Right ventricle myocardium inferior (tissue), 1 donor: ENCODE measurements at places on chromosomes 4 and X. TPM values are rescaled to one million over a fixed set of nuclear protein-coding genes. Genes with fewer than 3 reads are reported as not detected.

DNA sequence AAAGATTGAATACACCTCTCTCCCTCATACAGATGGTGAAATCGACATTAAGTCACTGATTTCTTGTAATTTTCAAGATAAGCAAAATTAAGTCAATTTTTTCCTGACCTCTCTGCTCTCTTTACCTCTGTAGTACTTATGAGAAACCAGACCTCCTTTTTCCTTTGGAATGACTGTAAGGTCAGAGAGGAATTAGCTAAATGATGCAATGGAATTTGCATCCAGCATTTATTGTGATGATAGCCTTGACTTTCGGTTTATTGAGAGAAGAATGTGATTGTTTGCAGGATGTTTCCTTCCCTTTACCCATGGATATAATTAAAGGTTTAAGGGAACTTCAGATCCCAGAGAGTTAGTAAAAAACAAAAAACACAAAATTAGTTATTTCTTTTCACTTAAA is 22.4 kb downstream of the STK26 start:
- DNase-seq, result no peak

GRCh38 chrX:107766470-107767150 is 9.0 kb downstream of the TSC22D3 start:
- DNase-seq, result peak; percentile 78

GRCh38 chr4:7651461-7651921 is 216.8 kb upstream of the PSAPL1 start:
- no peak for DNase-seq

- no peak for DNase-seq
These were observed 169.5 kb downstream of the ARHGAP10 start for GRCh38 chr4:147901388-147901787.

DNA sequence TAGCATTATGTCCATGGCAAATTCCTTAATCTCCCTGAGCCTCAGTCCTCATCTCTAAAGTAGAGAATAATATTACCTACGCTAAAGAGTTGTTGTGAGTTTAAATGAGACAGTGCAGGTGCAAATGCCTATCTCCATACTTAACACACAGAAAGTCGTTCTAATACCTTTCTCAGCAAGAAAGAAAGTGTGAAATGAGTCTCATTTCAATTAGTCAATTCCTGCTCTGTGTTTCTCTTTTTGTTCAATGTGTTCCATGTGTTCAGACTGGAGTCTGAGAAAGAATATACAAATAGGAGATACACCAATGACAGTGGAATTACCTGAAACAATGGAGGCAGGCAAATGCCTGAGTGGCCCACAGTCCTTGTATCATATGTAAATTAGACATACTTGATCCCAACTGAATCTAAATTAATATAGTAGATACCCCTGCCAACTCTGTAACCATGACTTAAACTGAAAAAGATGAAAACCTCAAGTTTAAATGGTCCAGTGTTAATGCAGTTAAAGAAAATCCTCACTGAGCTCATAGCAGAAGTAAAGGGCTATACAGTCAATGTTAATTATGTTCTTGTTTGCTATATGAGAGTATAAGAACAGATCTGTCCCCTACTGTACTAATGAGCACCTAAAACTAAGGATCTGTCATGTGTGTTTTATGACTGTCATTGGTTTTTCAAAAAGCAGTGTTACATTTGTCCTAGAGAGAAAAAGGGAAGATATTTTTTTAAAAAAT is 68.2 kb downstream of the GPC3 start:
- no peak for DNase-seq

GRCh38 chr4:105345358-105345757 is 128.5 kb downstream of the PPA2 start:
- DNase-seq, result no peak

- DNase-seq, result peak; percentile 81
These were observed 877 bp upstream of the SLC16A2 start for GRCh38 chrX:74420196-74421035.

DNA sequence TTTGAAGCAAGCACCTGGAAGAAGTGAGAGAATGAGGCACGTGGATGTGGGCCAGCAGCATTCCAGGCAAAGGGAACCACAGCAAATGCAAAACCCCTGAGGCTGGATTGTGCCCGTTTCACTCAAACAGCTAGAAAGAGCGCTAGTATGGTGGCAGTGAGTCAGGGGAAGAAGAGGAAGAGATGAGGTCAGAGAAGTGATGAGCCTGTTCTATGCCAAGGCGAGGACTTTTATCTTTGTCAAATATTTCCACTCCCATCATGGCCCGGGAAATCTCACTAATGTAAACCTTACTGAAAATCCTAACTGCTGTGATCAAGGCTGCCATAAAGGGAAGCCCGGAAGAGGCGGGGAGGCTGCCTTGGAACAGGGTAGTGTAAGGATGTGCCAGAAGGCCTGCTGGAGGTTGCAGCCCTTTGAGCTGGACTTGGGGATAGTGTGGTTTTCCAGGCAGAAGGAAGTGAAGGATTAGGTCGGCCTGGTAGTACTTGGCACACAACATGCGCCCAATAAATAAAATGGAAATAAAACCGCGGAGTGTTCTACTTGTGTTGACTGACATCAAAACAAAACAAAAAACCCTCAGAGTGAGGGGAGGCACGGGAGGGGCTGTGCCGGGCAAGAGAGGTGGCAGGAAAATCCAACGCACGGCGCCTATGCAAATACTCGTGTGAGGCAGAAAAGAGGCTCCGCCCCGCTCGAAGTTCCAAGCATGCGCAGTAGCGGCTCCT is 1.2 kb upstream of the CDK16 start:
- DNase-seq, result no peak

Gene XAGE1A
- total RNA-seq, result not detected

Gene PABPC1L2A
- not detected for total RNA-seq
